GM23338 (cell line): ENCODE measurements at places on chromosomes 11 and 22. TPM values are rescaled to one million over a fixed set of nuclear protein-coding genes. Genes with fewer than 3 reads are reported as not detected.

The PHF21B gene
- 127 and 149 TPM in 2 replicates for total RNA-seq

The AIFM3 gene
- total RNA-seq = 0.45 and 1.7 TPM in 2 replicates

The SLC22A9 gene
- total RNA-seq = not detected in 2 replicates

The MOGAT2 gene
- not detected in 2 replicates for total RNA-seq

The NELL1 gene
- total RNA-seq = 0.39 and 1.6 TPM in 2 replicates

The CCDC89 gene
- total RNA-seq = 0.31 TPM in 1 of 2 replicates, not detected in the other

The TMEM132A gene
- total RNA-seq = 51.9 and 96.6 TPM in 2 replicates

DNA sequence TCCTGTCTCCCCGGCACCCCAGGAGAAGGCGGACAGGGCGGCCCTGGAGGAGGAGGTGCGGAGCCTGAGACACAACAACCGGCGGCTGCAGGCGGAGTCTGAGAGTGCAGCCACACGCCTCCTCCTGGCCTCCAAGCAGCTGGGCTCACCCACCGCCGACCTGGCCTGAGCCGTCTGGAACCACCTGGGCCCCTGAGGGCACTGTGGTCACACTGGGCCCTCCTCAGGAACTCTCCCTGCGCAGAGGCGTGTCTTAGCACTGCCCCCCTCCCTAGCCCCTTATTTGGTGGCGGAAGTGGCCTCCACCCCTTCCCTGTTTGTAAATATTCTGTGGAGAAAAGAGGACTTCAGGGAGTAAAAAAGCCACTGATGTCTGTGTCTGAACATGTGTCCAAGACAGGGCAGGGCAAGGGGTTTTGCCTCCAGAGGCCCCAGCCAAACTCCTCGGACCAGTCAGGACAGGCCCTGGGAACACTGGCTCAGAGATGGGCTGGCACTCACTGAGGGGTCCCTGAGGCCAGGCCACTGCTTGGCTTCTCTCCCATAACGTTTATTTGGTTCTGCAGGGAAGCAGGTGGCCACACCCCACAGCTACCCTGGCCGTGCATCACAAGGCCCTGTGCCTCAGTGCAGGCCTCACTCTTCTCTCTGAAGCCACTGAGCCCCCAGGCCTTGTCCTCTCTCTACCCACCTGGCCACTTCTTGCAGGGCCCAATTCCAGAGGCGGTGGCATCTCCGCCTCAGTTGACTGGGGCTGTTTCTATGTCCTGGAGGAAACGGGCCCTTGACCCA is 12.0 kb downstream of the RELA start:
- peaks cover 6% of the 10 kb centered on the region; the same call in 1 of the 2 replicates for H3K36me3 ChIP-seq
- no peak overlapping the region for H3K4me3 ChIP-seq
- DNase-seq = peak; percentile 40
- H3K27me3 ChIP-seq = no peaks in the 10 kb centered on the region
- no peak overlapping the region for H3K27ac ChIP-seq

- H3K36me3 ChIP-seq = no peaks in the 10 kb centered on the region
- no peaks in the 10 kb centered on the region for H3K27me3 ChIP-seq
- no peaks in the 10 kb centered on the region for H3K4me1 ChIP-seq
These were observed 41.0 kb upstream of the CD5 start for GRCh38 chr11:61061081-61061826.

GRCh38 chr22:44848791-44849420 is 96.5 kb downstream of the ARHGAP8 start:
- H3K4me1 ChIP-seq = no peaks in the 10 kb centered on the region
- no peak for DNase-seq
- H3K27ac ChIP-seq = no peak overlapping the region
- H3K27me3 ChIP-seq = no peaks in the 10 kb centered on the region
- H3K36me3 ChIP-seq = no peaks in the 10 kb centered on the region

GRCh38 chr11:32331792-32332191 is 103.5 kb downstream of the WT1 start:
- no peak overlapping the region for H3K4me3 ChIP-seq
- H3K27ac ChIP-seq = no peak overlapping the region
- no peaks in the 10 kb centered on the region; the same call in 1 of the 2 replicates for H3K36me3 ChIP-seq
- H3K4me1 ChIP-seq = peaks cover 9% of the 10 kb centered on the region; the same call in 1 of the 2 replicates

GRCh38 chr11:121241343-121242211 is 51.0 kb upstream of the SC5D start:
- H3K4me3 ChIP-seq = no peak overlapping the region
- H3K27me3 ChIP-seq = no peaks in the 10 kb centered on the region
- H3K27ac ChIP-seq = no peak overlapping the region

- no peaks in the 10 kb centered on the region for H3K36me3 ChIP-seq
- H3K27me3 ChIP-seq = no peaks in the 10 kb centered on the region
- no peak within 1 kb of the TSS for H3K4me3 ChIP-seq
- no peaks in the 10 kb centered on the region for H3K4me1 ChIP-seq
- H3K27ac ChIP-seq = no peak within 1 kb of the TSS
These were observed at the start of gene SMIM35 for GRCh38 chr11:118086913-118087768. TSS of gene SMIM35 (minus strand) at chr11:118086963. CDS start at chr11:118086757, 206 bp downstream.

- peaks cover 21% of the 10 kb centered on the region for H3K4me1 ChIP-seq
- DNase-seq = no peak
- no peak overlapping the region for H3K4me3 ChIP-seq
- no peak overlapping the region for H3K27ac ChIP-seq
- no peaks in the 10 kb centered on the region for H3K27me3 ChIP-seq
These were observed 50.6 kb downstream of the LDLRAD3 start for GRCh38 chr11:35994421-35994820.

DNA sequence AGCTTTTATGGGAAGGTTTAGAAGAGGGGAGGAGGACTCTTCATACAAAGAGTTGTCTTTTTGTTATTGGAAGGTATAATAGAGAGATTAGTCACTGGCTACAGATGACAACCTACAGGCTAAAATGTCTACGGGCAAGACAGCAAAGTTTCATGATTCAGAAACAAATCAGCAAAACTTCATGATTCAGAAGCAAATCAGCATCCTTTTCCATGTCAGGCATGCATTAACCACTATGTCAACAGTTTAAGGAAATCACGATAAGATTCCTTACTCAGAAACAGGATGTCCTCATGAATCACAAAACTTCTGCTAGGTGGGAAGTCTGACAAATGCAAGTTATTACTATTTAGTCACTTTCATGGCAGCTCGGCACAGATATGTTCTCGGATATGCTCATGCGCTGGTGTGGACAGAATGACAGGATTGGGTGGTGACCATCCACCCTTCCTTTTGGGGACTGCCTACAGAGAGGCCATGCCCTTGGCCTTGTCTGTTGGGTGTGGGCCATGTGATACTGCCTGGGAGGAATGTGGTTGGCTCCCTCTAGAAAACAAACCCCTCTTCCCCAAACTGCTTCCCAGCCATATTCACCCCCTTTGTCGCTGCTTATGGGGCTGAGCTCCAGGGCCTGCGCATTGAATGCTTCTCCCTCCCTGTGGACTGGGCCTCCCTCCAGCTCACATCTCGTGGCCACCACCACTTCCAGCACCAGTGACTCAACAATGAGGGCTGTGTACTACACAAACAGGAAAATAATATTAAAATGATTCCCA is 10.1 kb downstream of the C11orf91 start:
- DNase-seq = no peak
- no peaks in the 10 kb centered on the region for H3K27me3 ChIP-seq
- H3K4me3 ChIP-seq = no peak overlapping the region
- H3K27ac ChIP-seq = no peak overlapping the region
- no peaks in the 10 kb centered on the region for H3K36me3 ChIP-seq

DNA sequence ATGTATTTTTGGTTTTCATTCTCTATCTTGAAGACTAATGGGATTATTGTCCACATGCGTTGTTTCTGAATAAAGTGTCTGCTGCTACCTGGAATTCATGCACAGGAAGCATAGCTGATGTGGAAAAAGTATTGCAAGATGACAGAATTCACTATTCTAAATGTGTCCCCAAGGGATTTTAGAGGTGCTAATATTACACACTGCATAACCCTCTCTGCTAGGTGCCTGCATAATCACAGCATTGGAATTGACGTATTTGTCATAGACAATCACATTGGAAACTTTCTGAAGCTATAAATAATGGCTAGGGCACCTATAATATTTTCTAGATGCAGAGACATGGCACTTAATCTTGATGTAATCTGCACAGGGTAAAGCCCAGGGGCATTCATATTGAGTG is 496.1 kb downstream of the JRKL start:
- H3K4me3 ChIP-seq = no peak overlapping the region
- H3K27ac ChIP-seq = no peak overlapping the region
- H3K4me1 ChIP-seq = no peaks in the 10 kb centered on the region
- H3K27me3 ChIP-seq = no peaks in the 10 kb centered on the region
- no peak for DNase-seq
- no peaks in the 10 kb centered on the region for H3K36me3 ChIP-seq

- H3K4me3 ChIP-seq = peak overlapping the region; percentile 82
- no peak for DNase-seq
- peaks cover 17% of the 10 kb centered on the region for H3K36me3 ChIP-seq
- peak overlapping the region; percentile 92 for H3K27ac ChIP-seq
- no peaks in the 10 kb centered on the region for H3K27me3 ChIP-seq
These were observed 577 bp downstream of the MRPL17 start for GRCh38 chr11:6682591-6682935.

DNA sequence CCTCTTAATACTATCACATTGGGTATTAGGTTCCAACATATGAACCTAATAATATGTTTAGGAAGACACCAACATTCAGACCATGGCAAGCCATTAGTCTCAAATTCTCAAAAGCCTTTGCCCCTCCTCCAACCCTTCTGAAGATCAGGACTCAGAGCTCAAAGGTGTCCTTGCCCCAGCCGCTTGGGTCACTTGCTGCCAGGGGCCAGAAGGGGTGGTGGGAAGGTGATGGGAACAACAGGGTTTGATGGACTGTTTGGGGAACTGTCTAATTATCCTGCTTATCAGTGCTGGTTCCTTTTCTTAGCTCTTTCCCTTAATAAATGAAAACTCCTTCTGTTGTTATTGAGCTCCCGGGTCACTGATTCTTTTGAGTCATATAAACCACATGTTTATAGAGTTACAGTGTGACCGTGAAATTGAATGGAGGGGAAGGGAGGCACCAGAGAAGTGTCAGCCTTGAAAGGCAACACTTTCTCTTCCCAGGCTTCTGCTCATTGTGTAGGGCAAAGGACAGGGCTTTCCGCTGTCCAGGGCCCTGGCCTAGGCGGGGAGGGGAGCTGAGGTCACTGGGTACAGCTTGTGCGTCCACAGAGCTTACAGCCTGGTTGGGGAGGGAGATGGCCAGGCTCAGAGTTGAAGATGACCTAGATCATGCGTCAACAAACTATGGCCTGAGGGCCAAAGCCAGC is 105.1 kb downstream of the FBXO7 start:
- no peaks in the 10 kb centered on the region for H3K27me3 ChIP-seq
- no peak overlapping the region for H3K4me3 ChIP-seq
- no peaks in the 10 kb centered on the region for H3K4me1 ChIP-seq

DNA sequence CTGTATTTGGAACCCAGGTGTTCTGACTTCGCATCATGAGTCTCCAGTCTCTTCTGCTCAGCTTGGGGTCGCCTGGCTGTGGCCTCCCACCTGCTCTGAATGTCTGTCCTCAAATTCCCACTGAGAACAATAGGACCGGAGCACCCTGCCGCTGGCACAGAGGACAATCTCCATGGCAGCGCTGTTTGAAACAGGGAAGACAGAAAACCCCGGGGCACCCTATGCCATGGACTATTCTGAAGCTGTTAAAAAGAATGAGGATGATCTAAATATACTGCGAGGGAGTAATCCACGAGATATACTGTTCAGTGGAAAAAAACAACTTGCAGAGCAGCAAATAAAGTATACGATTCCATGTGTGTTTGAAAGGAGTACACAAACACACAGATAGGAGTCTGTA is 415.6 kb upstream of the NARS2 start:
- no peaks in the 10 kb centered on the region for H3K4me1 ChIP-seq
- no peaks in the 10 kb centered on the region for H3K27me3 ChIP-seq
- no peaks in the 10 kb centered on the region for H3K36me3 ChIP-seq

DNA sequence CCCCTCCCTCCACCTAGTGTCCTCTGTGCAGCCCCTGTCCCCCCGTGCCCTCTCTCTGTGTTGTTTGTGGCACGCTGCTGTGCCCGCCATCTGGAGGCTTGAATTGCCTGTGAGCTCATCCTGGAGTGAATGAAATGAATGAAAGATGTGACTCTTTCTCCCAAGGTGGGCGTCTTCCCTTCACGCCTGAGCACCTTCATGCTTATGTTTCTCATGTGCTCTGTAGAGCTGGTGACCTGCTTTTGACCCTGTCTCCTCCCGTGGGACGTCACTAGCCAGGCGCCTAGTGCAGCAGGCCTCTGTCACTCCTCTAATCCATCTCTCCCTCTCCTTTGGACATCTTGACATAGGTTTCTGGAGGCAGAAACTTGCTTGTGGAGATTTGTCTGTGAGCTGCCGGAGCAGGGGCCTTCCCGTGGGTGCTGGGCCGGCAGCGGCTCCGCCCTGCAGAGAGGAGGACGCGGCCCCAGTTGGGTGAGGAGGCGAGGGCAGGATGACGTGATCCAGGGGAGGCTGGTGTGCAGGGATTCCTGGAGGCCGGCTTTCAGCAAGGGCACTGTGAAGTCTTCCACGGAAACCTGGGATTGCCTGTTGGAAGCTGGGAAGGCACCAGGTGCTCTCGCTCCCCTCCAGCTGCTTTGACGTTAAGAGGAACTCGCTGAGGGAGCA is 40.6 kb downstream of the MUC6 start:
- no peak overlapping the region for H3K4me3 ChIP-seq
- H3K27me3 ChIP-seq = no peaks in the 10 kb centered on the region
- no peak overlapping the region for H3K27ac ChIP-seq
- DNase-seq = no peak
- no peaks in the 10 kb centered on the region for H3K4me1 ChIP-seq

DNA sequence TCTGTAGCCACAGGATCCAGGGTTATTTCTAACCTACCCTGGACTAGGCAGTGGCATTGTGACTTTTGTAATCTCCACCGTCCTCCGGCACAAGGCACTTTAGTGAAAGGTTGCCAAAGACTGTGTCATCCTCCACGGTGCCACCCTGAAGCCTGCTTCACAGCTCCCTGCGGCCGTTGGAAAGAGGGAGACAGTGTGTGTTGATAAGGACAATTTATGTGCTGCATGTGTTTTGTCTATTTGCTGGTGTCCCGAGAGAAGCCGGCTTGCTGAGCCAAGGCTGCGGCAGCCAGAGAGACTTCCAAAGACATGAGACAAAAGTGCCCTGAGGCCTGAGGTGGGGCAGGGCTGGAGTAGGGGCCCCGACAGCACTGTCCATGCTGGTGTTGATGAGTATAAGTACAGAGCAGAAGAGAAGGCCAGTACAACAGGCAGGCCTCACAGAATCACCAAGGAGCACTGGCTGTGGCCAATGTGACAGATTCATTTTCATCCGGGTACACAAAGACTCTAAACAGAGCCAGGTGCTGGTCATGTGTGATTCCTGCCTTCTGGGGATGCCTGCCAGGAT is 40.9 kb downstream of the GALNT18 start:
- no peak overlapping the region for H3K27ac ChIP-seq
- peaks cover 7% of the 10 kb centered on the region; the same call in 1 of the 2 replicates for H3K4me1 ChIP-seq
- DNase-seq = no peak
- no peaks in the 10 kb centered on the region for H3K36me3 ChIP-seq
- no peak overlapping the region for H3K4me3 ChIP-seq

GRCh38 chr11:3161720-3162409 is 3.2 kb downstream of the OSBPL5 start:
- H3K36me3 ChIP-seq = no peaks in the 10 kb centered on the region
- peaks cover 18% of the 10 kb centered on the region; the same call in 1 of the 2 replicates for H3K4me1 ChIP-seq

- H3K27me3 ChIP-seq = no peaks in the 10 kb centered on the region
- no peak for DNase-seq
- H3K27ac ChIP-seq = no peak overlapping the region
- H3K36me3 ChIP-seq = no peaks in the 10 kb centered on the region
- H3K4me1 ChIP-seq = no peaks in the 10 kb centered on the region
- no peak overlapping the region for H3K4me3 ChIP-seq
These were observed 11.5 kb downstream of the MRGPRX1 start for GRCh38 chr11:18927550-18928322.

- H3K4me3 ChIP-seq = no peak overlapping the region
- no peaks in the 10 kb centered on the region for H3K4me1 ChIP-seq
- H3K27ac ChIP-seq = no peak overlapping the region
- H3K36me3 ChIP-seq = no peaks in the 10 kb centered on the region
These were observed 1391.9 kb downstream of the TBC1D22A start for GRCh38 chr22:48154169-48154942.

GRCh38 chr22:48098243-48098920 is 1335.9 kb downstream of the TBC1D22A start:
- H3K4me1 ChIP-seq = no peaks in the 10 kb centered on the region
- no peaks in the 10 kb centered on the region for H3K27me3 ChIP-seq
- no peak overlapping the region for H3K27ac ChIP-seq
